ENCODE measurements at places on chromosomes 12 and 14. TPM values are rescaled to one million over a fixed set of nuclear protein-coding genes. Genes with fewer than 3 reads are reported as not detected.

PLD4 gene
- total RNA-seq, result under 0.01 TPM

NOS1 gene
- not detected for total RNA-seq

LRTM2 gene
- 0.10 TPM for total RNA-seq

TFCP2 gene
- total RNA-seq, result 10.1 TPM

PRKD1 gene
- 8.9 TPM for total RNA-seq

KERA gene
- not detected for total RNA-seq

OR5AU1 gene
- total RNA-seq, result not detected

TMTC1 gene
- 1.2 TPM for total RNA-seq

Measured in vein endothelial cell (primary cell).